IPS-NIHi11 (cell line): ENCODE measurements at places on chromosomes 4 and X.
A peak's percentile ranks its signal among the peaks of the same experiment; 100 is the strongest.

DNA sequence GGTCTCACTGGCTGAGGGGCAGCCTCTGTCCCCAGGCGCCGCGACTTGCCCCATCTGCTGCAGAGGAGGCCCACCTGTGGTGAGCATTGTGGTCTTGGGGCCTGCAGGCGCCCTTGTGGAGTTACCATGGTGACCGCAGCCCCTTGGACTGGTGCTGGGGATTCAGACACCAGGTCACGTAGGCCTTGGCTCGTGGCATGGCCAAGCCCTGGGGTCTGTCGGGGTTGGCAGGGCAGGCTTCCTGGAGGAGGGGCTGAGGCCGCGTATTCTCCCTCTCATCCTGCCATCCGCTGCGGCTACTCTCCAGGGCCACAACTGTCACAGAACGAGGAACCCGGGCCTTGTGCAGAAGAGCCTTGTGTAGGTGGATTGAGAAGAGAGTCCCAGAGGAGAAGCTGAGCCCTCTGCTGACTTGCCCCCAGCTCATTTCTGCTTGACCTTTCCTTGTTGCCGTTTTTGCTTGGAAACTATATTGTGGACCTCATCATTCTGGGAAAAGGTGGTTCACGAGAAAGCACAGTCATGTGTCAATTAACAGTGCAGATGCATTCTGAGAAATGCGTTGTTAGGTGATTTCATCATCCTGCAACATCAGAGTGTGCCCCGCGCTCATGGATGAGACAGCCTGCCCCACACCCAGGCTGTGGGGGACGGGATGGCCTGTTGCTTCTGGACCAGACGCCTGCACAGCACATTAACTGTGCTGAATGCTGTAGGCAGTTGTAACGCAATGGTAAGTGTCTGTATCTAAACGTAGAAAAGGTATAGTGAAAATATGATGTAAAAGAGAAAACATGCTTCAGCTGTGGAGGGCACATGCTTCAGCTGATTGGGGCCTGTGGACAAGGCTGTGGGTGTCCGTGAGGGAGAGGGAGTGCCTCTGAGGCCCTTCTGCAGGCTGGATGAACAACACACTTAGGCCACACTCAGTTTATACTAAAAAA is 38.5 kb downstream of the TRMT44 start:
- no peak for DNase-seq

- DNase-seq: no peak
These were observed 146.8 kb upstream of the USP9X start for GRCh38 chrX:40938423-40938822.

DNA sequence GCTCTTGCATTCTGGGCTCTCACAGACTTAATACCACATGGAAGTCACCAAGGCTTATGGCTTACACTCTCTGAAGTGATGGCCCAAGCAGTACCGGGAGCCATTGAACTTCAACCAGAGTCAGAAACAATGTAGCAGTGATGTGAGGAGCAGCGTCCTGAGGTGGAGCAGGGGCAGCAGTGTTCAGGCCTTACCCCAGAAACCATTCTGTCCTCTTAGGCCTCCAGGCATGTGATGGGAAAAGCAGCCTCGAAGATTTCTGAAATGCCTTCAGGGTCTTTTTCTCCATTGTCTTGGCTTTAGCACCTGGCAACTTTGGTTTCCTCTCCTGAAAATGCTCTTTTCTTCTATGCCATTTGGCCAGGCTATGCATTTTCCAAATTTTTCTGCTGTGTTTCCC is 22.8 kb upstream of the PIN4 start:
- DNase-seq: no peak

- no peak for DNase-seq
These were observed 54.3 kb downstream of the TSC22D3 start for GRCh38 chrX:107721318-107721717.

DNA sequence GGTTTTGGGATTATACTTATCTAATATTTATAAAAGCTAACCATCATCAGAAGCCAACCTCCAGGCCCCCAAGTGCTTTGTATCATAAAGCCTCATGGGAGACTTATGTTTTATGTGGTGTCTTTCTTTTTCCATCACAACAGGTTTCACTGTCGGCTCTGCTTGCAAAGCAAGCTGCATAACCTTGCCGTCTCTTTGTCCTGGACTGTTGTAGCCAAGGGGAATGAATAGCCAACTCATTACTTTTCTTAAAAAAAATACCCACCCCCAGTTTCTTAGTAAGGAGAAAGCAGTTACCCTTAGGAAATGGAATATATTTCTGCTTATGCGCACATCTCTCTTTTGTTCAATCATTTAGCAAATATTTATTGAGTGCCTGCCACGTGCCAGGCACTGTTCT is 40.7 kb downstream of the FAM184B start:
- no peak for DNase-seq

DNA sequence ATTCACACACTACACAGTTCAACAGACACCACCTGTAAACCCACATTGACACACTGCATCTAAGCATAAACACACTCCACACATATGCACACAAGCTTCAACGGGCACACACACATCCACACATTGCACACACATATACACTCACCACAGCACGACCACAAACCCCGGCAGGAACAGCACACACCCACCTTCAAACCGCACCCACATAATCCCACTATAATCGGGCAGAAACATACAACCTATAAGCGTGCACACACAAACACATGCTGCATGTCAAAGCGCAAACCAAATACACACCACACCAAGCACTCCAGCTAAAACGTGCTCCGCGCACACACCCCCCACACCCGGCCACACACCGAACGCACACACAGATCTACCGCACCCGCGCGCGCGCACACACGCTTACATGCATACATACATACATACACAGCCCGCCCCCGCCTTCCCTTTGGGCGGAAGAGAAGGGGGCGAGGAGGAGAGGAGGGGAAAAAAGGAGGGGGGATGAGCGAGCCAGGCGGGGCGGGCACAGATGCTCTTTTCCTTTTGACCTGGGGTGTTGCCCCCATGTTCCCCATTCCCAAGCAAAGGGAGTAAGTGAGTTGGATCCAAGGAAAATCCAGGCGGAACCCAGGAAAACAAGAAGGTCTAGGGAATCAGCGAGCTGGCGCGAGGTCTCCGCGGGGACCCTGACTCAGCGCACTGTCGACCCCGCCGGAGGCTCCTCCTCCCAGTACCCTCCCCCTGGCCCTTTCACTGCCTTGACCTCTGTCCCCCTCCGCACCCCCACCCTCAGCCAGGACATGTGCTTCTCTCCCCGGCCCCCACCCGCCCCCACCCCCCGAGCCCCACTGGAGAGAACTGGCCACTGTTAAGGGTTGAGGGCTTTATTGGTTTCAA is 9.9 kb downstream of the ARHGAP36 start:
- peak; percentile 26 for DNase-seq

GRCh38 chr4:37825968-37826294 is 555 bp upstream of the PGM2 start:
- DNase-seq: no peak

- DNase-seq: no peak
These were observed 130.2 kb downstream of the TMA16 start for GRCh38 chr4:163624727-163625126.

GRCh38 chr4:119816473-119816872 is 187.9 kb upstream of the PDE5A start:
- no peak for DNase-seq

DNA sequence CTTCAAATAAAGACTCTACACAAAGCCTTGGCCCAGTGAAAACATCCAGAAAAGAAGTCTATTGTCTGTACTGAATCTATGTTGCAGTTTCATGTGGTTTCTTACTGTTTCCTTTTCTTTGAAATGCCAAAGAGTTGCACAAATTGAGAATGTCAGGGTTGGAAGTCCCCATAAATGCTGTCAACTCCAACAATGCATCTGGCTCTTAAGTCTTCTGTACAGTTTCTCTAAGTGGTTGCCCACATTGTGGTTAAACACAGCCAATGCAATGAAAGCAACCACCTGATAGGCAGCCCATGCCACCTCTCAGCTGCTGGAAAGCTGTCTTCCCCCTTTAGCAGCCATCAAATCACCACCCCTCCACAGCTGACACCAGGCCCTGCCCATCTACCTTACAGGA is 67.2 kb upstream of the C1GALT1C1 start:
- no peak for DNase-seq
